Activated T-cell treated with anti-CD3 and anti-CD28 coated beads, Interleukin-2, amount 50 U/mL, for 24 hours (primary cell): ENCODE measurements at places on chromosomes 6 and 20.

DNA sequence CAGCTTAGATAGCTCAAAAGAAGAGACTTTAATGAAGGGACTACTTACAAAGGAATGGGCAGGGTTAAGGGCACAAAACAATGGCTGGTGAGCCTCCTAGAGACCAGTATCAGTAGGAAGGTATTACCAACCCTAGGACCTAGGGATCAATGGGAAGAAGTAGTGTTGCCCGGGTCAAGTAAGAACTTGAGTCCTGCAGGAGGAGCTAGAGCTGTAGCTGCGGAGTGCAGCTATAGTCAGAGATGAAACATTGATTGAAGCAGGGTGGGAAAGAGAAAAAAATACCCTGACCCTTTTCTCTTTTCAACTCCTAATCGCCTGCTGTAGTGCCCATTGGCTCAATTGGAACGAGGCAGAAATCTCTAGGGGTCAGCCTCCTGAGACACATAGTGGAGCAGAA is 144.0 kb downstream of the FLRT3 start:
- no peak for DNase-seq

DNA sequence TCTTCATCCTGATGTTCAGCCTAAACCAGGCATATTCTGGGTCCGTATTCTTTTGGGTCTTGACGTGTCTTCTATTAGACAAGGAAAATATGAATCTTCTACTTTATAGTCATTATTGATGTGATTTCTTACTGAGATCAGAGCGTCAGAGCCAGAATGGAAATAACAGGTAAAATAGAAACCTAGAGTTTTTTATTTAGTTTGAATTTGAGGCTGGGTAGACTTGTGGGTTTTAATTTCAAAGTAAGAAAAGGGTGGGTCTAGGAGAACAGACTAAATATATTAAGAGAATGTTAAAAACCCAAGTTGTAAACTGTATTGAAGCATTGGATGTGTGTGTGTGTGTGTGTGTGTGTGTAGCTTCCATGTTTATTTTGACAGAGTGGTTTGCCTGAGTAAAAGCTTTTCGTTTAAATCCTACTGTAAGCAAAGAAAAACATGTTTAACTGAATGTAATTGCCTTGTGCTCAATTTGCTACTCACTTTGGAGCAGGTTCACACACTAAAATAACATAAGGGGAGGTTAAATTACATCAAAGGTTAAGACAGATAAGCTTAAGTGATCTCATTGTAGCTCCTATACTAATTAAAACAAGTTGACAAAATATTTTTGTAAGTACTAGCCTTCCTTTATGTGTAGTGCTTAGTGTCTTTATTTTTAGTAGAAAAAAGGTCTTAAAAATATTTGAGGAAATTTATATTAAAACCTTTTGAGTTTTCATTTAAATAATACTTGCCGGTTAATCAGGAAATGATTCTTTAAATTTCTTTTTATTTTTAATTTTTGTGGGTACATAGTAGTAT is 17.4 kb downstream of the HECA start:
- DNase-seq, result no peak

DNA sequence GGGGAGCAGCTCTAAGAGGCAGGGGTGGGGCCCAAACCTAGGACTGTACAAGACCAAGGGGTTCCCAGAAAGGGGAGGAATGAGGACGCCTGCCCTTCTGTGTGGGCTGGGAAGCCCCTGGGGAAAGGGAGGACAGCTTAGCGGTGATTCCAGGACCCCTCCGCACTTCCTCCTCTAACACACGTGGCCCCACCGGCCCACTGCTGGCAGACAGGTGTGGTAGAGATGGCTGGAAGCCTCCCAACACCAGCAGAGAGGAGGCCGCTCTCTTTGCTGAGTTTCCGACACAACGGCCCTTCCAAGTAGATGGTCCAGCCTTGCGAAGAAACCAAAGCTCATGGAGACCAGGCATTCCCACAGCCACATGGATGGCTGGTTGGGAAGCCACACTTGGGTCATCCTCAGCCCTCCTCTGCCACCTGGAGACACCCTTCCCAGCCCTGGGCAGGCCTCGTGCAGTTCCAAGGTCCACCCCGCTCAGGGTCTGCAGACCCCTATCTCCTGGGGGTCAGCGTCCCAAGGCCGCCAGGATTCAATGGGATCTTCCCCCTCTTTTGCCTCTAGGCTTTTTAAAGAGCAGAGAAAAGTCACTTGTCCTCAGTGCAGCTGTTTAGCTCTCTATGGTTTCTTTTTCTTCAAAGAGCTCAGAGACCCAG is 43.9 kb downstream of the RRBP1 start:
- no peak for DNase-seq

- DNase-seq, result no peak
Measured at GRCh38 chr6:108609276-108609769, 48.6 kb downstream of the FOXO3 start.

- DNase-seq, result no peak
Measured at GRCh38 chr6:79888587-79888986, 58.8 kb downstream of the ELOVL4 start.

GRCh38 chr20:20664795-20665589 is 47.5 kb downstream of the RALGAPA2 start:
- no peak for DNase-seq

DNA sequence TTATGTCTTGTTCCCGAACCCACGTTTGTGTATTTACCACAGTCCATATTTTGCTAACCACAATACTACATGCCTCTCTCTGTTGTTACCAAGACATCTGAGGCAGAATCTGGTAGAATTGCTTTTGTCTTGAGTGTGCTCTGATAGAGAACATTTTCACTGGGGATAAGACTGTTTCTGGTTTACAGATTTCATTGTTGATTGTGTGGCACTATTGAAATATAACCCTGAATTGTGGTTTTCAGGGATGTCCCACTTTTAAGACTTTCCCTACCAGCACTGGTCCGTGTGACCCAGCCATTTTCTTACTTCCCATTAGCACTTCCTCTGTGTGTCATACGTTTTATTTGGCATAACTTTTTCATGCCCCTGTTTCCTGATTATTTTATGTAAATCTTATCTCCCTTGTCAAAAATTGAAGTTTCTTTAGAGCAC is 12.2 kb downstream of the NCOA7 start:
- no peak for DNase-seq

DNA sequence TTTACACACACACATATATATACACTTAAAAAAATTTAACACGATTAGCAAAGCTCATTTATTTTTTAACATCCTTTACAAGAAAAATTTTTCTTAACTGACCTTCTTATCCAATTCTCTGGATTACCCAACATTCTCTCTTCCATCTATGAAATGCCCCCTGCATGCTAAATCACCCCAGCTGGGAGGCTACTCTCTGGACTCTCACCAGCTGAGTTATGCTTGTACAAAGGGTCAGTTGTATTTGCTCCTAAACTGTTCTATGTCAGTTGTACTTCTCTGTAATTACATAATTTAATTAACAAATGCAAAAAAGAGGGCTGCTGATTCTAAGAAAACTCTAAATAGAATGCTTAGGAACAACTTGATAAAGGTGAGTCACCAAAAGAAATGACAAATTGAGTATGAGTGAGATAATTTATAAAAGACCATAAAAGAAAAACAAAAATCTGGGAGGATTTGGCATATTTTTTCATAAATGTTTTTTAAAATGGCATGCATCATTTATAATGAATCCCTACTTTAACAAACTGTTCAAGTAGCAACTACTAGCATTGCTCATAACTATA is 120.5 kb downstream of the KIF13A start:
- no peak for DNase-seq

DNA sequence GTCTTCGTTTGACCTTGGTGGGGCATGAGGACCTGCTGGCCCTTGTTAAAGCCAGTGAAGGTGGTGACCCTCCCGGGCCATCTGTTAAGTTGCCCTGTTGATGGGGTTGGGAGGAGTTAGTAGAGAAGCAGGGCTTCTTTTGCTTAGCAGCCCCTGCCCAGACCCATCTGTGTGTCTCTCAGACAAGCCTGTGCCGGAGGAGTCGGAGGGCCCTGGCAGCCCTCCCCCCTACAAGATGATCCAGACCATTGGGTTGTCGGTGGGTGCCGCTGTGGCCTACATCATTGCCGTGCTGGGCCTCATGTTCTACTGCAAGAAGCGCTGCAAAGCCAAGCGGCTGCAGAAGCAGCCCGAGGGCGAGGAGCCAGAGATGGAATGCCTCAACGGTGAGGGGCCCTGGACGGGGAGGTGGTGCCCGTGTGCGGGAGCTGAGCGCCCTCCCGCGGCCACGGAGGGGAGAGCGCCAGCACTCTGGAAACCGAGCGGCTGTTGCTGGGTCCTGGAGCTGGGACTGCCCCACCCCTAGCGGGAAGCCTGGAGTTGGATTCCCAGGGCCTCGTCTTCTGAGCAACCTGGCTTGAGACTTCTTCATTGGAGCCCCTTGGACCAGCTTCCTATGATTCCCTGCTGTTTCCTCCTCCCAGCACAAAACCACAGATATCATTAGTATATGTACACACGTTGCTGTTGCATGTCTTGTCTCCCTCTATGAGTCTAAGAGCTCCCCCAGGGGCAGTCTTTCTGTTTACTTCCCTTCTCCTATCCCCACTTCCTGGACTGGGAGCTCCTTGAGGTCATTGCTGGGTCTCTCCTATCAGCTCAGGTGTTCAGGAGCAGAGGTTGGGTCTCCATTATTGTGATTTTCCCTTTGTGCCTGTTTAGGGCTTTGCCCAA is 27.6 kb upstream of the SRF start:
- peak; percentile 87 for DNase-seq

GRCh38 chr6:158031381-158032353 is 50.0 kb downstream of the SYNJ2 start:
- peak; percentile 57 for DNase-seq

DNA sequence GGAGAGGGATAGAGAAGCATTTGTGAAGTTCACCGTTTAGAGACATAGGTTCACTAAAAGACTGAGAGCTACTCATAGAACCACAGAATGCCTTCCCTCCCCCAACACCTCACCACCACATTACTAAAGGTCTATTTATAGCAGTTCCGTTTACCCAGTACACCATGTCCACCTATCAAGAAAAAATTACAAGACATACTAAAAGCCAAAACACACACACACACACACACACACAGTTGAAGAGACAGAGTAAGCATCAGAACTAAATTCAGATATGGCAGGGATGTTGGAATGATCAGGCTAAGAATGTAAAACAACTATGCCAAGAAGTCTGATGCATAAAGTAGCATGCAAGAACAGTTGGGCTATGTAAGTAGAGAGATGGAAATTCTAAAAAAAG is 52.3 kb downstream of the SLC22A3 start:
- DNase-seq, result no peak

- DNase-seq, result no peak
Measured at GRCh38 chr20:15362849-15363248, 1025.4 kb upstream of the FLRT3 start.

DNA sequence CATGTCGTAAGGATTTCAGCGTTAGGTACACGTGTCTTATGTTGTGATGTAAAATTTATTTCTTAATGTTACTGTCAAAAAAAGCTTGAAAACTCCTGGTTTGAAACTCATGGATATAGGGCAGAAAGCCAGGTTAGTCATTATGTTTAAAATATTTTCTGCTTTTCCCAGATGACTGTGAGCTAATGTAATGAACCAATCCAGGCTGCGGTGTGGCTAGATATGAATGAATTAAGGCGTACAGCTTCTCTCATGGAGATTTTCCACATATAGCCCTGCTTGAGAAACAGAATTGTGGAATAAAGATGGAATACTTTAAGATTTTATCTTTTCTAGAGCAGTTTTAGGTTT is 80.3 kb upstream of the STMND1 start:
- DNase-seq, result no peak

GRCh38 chr6:51913265-51913664 is 174.1 kb downstream of the PKHD1 start:
- no peak for DNase-seq

GRCh38 chr6:167079853-167080297 is 43.0 kb upstream of the CCR6 start:
- peak; percentile 71 for DNase-seq

GRCh38 chr6:45965792-45966191 is 49.9 kb downstream of the CLIC5 start:
- DNase-seq, result no peak

GRCh38 chr6:119390247-119390793 is 40.8 kb upstream of the MAN1A1 start:
- DNase-seq, result no peak

GRCh38 chr6:49506569-49507111 is 6.9 kb downstream of the GLYATL3 start:
- no peak for DNase-seq

- DNase-seq, result no peak
Measured at GRCh38 chr20:47282864-47283263, 73.6 kb downstream of the ZMYND8 start.

DNA sequence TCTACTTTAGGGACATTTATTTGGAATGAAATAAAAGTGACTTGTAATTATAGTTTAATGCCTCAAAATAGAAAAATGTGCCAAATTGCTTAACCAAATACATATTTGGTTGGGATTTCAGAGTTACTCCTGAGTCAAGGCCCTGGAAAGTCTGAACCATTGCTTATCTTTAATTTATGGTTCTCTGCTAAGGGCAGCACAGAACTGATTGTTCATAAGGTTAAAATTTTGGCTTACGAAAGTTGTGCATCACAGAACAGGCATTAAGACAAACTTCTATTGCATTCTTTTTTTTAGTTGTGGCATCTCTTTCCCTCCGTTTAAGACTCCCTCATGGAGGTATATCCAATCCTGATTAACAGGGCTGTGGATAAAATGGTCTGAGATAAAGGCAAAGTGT is 92.2 kb upstream of the TENT5A start:
- no peak for DNase-seq

DNA sequence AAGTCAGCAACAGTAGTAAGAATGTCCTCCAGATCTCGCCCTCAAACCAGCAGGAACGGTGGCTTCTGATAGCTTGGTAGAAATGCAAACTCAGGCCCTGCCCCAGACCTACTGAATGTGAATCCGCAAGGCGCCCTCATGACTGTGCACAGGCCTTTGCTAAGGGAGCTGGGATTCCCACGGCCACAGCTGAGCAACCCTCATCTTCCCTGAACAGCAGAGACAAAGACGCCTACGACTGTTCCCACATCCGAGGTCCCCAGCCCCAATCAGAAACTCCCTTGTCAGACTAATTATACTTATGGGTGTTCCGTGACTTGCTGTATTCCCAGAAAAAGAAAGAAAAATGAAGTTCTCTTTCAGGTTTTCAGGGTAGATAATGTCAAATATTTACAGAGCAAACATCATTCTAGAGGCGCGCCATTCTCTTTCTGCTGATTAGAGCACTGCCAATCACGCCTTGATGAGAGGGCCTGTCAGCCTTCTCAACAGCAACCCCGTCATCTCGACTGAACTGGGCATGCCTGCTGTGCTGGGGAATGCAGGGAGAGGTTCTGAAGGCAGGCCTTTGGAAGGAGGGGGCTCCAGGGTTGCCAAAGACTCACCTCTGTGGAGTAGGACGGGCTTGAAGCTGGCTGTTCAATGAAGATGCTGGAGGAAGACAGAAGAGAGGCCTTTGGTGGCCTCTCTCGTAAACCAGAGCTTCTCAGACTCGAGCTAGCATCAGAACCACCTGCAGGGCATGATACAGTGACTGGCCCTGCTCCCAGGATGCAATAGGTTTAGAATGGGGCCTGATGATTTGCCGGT is 79.9 kb downstream of the ZNF217 start:
- DNase-seq, result no peak
